HT1080 (cell line): ENCODE measurements at places on chromosomes 5 and 9. TPM values are rescaled to one million over a fixed set of nuclear protein-coding genes. Genes with fewer than 3 reads are reported as not detected.

GRCh38 chr9:89097219-89097618 is 81.4 kb downstream of the SHC3 start:
- no peak for DNase-seq

DNA sequence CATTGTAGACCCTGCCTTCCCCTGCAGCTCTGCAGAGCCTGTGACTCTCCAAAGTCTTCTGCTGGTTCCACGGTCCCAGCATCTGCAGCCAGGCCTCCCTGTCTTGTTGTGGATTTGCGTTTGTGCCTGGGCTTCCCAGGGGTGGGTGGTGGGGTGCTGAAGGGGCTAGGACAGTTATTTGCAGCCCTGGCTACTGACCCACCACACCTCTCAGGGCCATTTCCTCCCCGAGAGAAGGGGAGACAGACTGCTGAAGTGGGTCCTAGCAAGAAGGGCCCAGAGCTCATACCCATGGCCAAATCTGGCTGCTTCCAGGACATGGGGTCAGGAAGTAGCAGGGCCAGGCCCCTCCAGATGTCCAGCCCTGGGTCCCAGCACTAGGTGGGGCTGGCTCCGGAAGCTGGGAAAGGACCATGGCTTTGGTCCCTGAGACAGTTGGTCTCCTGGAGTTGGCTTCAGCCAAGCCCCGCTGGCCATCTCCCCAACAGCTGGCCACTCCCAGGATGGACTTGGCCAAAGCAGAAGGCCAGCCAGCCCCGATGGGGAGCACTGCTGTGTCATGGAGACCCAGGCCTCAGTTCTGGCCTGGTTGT is 26.3 kb downstream of the GSN start:
- DNase-seq = no peak

GRCh38 chr5:55232271-55232984 is 980 bp downstream of the CCNO start:
- no peak for DNase-seq

- DNase-seq = no peak
These were observed 17.5 kb upstream of the LHFPL2 start for GRCh38 chr5:78666041-78666444.

DNA sequence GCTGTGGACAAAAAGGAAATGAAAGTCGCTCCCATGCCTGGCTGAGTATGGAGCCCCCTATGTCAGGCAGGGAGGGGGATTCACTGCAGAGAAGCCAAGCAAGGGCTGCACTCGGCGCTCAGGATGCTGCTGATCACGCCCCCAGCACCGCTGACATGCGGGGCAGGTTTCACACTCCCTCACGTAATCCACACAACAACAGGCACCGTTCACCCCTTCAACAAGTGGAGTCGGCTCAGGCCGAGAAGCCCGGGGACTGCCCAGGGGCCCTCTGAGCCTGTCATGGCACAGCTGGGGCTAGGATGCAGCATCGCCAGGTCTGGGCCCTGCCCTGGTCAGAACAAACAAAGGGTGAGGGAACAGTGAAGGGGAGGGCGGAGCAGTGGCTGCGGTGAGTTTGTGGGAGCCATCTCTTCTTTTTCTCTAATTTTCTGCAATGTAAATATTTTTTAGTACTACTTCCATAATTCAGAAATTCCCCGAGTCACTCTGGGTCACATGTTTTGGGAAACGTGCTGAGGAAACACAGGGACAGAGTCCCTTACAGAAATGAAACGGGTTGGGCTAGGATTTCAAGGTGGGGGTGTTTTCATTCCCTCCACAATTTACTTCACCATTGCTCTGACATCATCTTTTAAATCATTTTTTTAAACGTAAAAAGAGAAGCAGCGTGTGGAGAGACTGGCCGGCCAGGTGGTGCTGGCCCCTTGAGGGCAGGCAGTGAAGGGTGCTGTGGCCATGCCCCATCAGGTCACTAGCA is 49.8 kb downstream of the PRRT1B start:
- no peak for DNase-seq

GRCh38 chr9:29717631-29718030 is 2144.3 kb upstream of the C9orf72 start:
- DNase-seq = no peak

- DNase-seq = no peak
These were observed 195.6 kb downstream of the PIK3R1 start for GRCh38 chr5:68411161-68411560.

DNA sequence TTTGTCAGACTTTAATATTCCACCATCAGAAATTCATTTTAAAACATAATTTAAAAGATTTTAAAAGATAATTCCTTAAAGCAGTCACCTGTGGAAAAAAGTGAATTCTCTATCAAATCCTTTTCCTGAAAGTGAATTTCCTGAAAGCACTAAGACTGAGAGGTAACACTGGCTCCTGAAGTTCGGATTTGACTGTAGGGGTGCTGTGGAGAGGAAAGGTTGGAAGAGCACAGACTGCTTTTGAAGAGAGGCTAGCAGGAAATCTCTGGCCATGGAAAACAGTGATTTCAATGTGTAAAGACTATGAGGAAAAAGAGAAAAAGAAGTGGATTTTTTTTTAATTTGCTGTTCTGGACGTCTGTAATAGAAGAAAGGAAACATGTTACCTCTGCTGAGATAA is 35.7 kb upstream of the TMEM161B start:
- no peak for DNase-seq

The GLRA1 gene
- not detected in 2 replicates for total RNA-seq

The WWC1 gene
- 48.7 and 52.8 TPM in 2 replicates for total RNA-seq

The EMB gene
- total RNA-seq = 14.2 and 18.5 TPM in 2 replicates

The DND1 gene
- 1.8 and 2.8 TPM in 2 replicates for total RNA-seq

The ACTBL2 gene
- 0.47 and 0.80 TPM in 2 replicates for total RNA-seq

The DMRT3 gene
- total RNA-seq = not detected in 2 replicates

The GDNF gene
- total RNA-seq = 1.0 and 1.4 TPM in 2 replicates
